Fibroblast of skin of left biceps (primary cell): ENCODE measurements at places on chromosomes 4 and X.

DNA sequence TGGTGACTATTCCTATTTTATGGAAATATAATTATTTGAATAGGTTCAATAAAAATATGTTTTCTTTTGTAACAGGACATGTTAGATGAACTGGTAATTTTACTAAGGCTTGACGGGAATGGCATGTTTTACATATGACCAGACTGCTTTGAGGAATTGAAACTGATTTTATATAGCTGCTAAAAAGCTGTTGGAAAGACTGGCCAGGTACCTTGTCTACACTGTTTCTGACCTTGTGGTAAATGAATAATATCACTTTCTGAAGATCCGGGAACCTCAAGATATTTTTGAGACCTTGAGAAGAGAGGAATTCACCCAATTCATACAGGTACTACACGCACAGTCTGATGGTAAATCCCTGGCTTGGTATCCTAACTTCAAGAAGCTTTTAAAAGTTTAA is 42.1 kb upstream of the USP46 start:
- DNase-seq = no peak

DNA sequence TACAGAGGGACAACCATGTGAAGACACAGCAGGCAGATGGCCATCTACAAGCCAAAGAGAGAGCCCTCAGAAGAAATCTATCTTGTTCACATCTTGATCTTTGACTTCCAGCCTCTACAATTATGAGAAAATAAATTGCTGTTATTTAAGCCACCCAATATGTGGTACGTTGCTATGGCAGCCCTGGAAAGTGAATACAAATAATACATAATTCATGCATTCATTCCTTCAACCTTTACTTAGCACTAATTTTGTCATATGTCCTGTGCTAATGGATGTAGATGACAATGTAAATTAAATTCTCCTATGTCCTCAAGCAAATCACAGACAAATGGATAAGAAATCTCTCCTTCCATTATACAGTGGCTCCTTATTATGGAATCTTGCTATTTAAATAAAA is 361.6 kb downstream of the PACRGL start:
- DNase-seq = no peak

- DNase-seq = peak; percentile 52
Measured at GRCh38 chrX:103356130-103356798, at the start of gene TCEAL9. Gene TCEAL9, plus strand, starts transcription at chrX:103356506. Its CDS starts 1,179 bp downstream, at chrX:103357685.

DNA sequence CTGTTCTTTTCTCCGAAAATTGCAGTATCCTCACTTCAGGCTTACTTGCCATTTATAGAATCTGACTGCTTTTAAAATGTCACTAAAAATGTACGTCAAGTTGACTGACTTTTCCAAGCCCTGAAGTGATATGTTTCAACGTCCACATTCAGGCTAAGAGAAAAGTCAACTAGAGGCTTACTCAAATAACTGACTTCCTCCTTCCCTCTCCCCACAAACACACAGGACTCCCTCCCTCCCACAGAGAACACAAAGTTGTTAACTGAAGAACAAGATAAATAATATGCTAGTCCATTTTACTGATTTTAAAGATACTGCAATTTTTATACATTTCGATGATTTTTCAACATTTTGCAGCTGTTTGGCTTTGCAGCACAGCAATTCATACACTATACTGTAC is 13.8 kb upstream of the CDKL2 start:
- DNase-seq = no peak

DNA sequence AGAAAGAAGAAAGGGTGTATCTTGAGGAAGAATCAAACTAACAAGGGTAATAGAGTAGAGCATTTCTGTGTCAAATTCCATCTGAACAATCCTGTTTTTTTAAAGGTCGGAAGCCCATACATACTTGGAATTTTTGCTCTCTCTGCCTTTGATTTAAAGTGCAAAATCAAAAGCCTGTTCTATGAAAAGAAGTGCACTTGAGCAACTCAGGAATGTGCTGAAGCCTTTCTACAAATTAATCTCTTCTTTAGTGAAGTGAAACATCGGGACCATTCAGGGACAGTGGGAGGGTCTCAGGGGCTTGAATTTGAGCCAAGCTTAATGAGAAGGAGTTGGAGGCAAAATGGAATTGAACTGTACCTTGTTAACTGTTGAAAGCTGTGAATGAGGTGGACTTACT is 1008.5 kb upstream of the LCORL start:
- no peak for DNase-seq

GRCh38 chr4:52911684-52912294 is 49.7 kb downstream of the RASL11B start:
- no peak for DNase-seq

DNA sequence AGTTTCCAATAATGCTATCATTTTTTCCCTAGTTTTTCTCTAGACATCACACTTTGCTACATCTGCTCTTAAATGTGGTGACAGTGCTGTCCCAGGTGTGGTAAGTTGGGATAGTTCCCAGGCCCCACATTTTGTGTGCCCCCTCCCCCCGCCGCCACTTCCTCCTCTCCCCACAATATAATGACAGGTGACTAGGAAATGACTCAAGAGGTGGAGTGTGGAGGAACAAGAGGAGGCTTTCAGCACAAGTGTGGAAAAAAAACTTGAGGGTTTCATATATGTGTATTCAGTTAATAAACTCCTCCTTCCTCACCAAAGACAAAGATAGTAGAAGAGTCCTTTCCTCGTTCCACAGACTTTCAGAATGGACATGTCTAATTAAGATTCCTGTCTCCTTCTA is 18.3 kb upstream of the IL21 start:
- DNase-seq = no peak

GRCh38 chrX:20248592-20249192 is 18.0 kb downstream of the RPS6KA3 start:
- no peak for DNase-seq

- no peak for DNase-seq
Measured at GRCh38 chr4:137470806-137471205, 61.5 kb downstream of the PCDH18 start.

- DNase-seq = no peak
Measured at GRCh38 chrX:135505351-135505750, 15.1 kb upstream of the INTS6L start.

DNA sequence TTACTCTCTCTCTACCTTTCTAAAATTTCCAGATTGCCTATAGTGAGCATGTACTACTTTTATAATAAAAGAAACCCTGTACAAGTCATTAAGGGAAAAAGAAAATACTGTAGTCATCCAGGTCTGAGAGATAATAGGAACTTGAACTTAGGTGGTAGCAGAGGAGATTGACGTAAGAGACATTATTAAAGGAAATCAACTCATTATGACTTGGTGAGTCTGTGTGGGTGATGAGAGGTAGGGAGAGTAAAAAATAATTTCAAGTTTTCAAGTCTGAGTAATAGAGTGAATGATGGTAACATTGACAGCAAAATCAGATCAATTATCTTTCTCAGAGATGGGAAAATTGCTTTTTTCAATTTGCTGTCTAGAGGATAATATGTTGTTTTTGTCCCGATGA is 44.0 kb upstream of the ZCCHC12 start:
- no peak for DNase-seq

DNA sequence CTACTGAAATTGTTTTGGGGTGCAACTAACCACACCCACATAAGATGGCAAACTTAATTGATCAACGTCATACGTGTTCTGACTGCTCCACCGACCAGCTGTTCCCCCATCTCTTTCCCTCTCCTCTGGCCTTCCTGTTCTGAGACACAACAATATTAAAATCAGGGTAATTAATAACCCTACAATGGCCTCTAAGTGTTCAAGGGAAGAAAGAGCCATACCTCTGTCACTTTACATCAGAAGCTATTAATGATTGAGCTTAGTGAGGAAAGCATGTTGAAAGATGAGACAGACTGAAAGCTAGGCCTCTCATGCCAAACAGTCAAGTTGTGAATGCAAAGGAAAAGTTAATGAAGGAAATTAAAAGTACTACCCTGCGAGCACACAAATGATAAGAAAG is 173.9 kb upstream of the FTHL17 start:
- DNase-seq = no peak
